ENCODE measurements at places on chromosomes 6 and 20.
A peak's percentile ranks its signal among the peaks of the same experiment; 100 is the strongest.

- peak; percentile 26 for DNase-seq
Measured at GRCh38 chr6:39865011-39865888, 69.0 kb downstream of the MOCS1 start.

GRCh38 chr6:130717657-130718056, 109.5 kb upstream of the SMLR1 start:
- no peak for DNase-seq

DNA sequence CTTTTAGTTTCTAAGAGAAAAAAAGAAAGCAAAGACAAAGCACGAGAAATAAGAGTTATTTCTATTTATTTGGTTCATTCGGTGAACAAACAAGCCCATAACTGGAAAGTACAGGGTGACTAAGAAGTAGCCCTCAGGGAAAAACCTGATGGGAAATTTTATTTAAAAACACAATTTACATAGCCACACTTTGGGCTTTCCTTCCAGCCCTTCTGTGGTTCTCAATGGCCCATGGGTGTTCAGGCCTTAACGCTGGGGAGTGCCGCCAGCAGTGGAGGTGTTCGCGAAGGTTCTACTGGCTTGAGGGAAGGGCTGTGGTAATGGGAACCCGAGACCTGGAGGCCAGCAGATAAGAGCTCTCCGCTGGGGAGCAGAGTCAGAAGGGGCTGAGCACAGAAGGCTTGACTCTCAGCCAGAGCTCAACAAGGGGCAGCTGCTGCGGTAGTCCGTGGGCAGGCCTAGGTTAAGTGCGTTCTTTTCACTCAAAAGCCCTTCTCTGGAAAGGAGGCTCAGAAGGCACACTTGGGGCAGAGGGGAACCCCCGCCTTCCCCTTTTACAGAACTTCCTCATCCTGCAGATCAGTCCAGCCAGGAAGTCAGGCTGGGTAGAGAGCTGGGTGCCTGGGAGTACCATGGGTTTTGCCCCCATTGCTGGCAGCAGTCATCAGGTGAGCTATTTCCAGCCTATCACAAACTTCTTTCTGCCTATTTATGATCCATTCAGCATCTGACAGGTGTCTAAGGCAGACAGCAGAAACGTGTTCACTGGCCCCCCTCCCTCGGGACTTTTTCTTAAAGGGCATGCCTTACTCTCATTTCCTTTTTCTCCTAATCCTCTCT, 8.8 kb upstream of the CD83 start:
- no peak for DNase-seq

DNA sequence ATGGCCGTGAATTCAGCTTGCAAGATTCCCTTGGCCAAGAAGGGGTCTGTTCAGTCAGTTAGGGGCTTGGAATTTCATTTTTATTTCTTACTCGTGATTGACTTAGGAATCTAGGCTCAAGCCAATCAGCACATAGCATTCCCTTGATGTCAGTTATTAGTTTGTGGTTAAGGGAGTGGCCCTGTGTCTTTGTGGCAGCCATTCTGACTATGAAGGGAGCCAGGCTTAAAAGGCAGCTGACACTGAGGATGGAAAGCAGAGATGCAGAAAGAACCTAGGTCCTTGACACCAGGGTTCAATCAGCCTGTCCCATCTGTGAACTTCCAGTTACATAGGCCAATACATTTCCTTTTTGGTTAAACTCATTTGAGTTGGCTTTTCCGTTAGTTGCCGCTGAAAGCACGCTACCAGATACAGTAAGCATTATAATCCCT, 48.1 kb downstream of the MCUR1 start:
- no peak for DNase-seq

- peak; percentile 89 for DNase-seq
Measured at GRCh38 chr6:111565326-111566221, 40.1 kb downstream of the TRAF3IP2 start.

- no peak for DNase-seq
Measured at GRCh38 chr6:135066397-135066796, 11.8 kb upstream of the HBS1L start.

DNA sequence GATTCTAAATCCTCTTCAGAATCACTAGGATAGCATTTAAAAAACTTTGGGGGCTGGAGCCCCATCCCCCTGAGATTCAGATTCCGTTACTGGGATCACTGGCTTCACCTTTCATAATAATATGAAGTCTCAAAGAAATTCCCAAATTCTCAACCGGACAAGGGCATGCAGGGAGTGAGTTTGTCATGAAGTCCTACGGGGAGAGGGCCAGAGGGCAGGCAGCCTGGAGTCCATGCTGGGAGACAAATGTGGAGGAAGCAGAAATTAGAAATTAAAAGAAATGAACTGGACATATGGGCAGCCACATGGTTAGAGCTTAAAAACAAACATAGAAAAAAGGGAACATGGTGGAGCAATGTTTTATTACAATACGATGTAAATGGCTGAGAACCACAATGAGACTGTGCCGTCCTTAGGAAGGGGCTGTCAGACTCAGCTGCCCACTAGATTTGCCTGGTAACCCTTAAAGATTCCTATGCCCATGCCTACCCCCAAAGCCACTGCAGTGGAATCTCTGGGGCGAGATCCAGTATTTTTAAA, 142.6 kb downstream of the CEBPB start:
- DNase-seq: no peak
